ENCODE measurements at places on chromosomes 5 and 9.

DNA sequence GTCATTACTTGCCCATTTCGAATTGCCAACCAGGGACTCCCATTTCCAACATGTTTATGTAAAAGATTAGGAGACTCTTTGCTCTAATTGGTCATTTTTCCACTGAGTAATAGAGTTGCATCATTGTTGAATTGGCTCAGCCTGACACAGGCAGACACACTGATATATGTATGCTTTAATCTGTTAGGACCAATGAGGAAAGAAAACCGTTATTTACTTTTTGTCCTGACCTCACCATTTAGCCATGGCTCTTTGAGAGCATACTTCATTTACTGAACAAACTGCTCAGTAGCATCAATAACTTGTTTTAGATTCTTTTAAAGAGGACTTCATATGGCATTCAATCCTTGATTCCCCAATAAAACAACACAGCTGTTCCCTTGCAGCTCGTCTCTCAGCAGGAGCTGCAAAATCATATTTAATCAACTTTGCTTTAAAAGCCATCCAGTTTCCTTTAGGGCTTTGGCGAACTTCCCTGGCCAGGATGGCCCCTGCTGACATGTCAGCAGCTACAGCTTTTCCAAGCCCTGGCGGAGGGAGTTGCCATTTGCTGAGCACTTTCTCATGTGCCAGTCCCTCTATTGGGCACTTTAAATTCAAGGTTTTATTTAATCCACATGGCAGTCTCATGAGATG is 251.5 kb upstream of the TNC start:
- no peak overlapping the region for H3K27ac ChIP-seq
- no peaks in the 10 kb centered on the region for H3K36me3 ChIP-seq
- peaks cover 9% of the 10 kb centered on the region for H3K4me1 ChIP-seq
- no peak overlapping the region for H3K4me3 ChIP-seq
- H3K27me3 ChIP-seq, result no peaks in the 10 kb centered on the region
- DNase-seq, result no peak

- H3K4me1 ChIP-seq, result no peaks in the 10 kb centered on the region
- no peaks in the 10 kb centered on the region for H3K27me3 ChIP-seq
- no peak for DNase-seq
- no peak overlapping the region for H3K27ac ChIP-seq
- no peak overlapping the region for H3K4me3 ChIP-seq
Measured at GRCh38 chr9:7154003-7154619, 396.3 kb downstream of the KDM4C start.

GRCh38 chr9:125884218-125884595 is 137.0 kb downstream of the PBX3 start:
- no peaks in the 10 kb centered on the region for H3K36me3 ChIP-seq
- no peak overlapping the region for H3K4me3 ChIP-seq
- no peaks in the 10 kb centered on the region for H3K27me3 ChIP-seq
- DNase-seq, result no peak

- H3K4me3 ChIP-seq, result no peak overlapping the region
- no peaks in the 10 kb centered on the region for H3K27me3 ChIP-seq
- H3K4me1 ChIP-seq, result no peaks in the 10 kb centered on the region
- H3K36me3 ChIP-seq, result no peaks in the 10 kb centered on the region
- DNase-seq, result no peak
Measured at GRCh38 chr9:80994892-80995291, 694.5 kb downstream of the TLE1 start.

GRCh38 chr5:127595484-127596368 is 53.2 kb upstream of the CTXN3 start:
- H3K4me3 ChIP-seq, result no peak overlapping the region
- H3K36me3 ChIP-seq, result no peaks in the 10 kb centered on the region
- peaks cover 6% of the 10 kb centered on the region for H3K4me1 ChIP-seq
- no peaks in the 10 kb centered on the region for H3K27me3 ChIP-seq
- peak; percentile 45 for DNase-seq
- no peak overlapping the region for H3K27ac ChIP-seq

- H3K27ac ChIP-seq, result no peak overlapping the region
- peaks cover 4% of the 10 kb centered on the region for H3K36me3 ChIP-seq
- DNase-seq, result no peak
- H3K4me1 ChIP-seq, result no peaks in the 10 kb centered on the region
- H3K27me3 ChIP-seq, result no peaks in the 10 kb centered on the region
Measured at GRCh38 chr5:95759005-95759404, 27.9 kb downstream of the RHOBTB3 start.

GRCh38 chr5:57538341-57538955 is 55.8 kb upstream of the ACTBL2 start:
- no peaks in the 10 kb centered on the region for H3K4me1 ChIP-seq
- no peaks in the 10 kb centered on the region for H3K27me3 ChIP-seq
- no peak for DNase-seq
- H3K4me3 ChIP-seq, result no peak overlapping the region
- H3K27ac ChIP-seq, result no peak overlapping the region

- H3K36me3 ChIP-seq, result peaks cover 3% of the 10 kb centered on the region
- no peak overlapping the region for H3K4me3 ChIP-seq
- H3K27ac ChIP-seq, result no peak overlapping the region
- DNase-seq, result no peak
Measured at GRCh38 chr9:130892477-130893304, 3.9 kb downstream of the QRFP start.

DNA sequence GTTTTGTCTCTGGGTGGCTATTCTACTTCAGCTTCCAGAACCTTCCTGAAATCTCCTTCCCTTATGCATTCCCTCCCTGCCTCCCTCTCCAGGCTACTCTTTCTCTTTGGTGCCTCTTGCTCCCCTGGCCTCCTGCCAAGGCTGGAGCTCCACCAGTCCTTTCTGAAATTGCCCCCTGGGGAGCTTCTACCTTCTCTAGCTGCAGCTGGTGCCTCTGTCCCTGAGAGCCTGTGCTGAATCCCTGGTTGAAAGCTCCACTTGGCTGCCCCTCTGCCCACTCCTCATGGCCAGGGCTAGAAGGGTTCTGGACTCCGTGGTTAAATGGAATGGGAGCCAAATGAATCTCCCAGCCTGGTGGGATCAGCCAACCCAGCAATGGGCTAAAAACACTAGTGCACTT is 80.1 kb downstream of the COL15A1 start:
- no peak overlapping the region for H3K4me3 ChIP-seq
- H3K36me3 ChIP-seq, result no peaks in the 10 kb centered on the region
- no peaks in the 10 kb centered on the region for H3K27me3 ChIP-seq
- no peak for DNase-seq
- no peak overlapping the region for H3K27ac ChIP-seq

DNA sequence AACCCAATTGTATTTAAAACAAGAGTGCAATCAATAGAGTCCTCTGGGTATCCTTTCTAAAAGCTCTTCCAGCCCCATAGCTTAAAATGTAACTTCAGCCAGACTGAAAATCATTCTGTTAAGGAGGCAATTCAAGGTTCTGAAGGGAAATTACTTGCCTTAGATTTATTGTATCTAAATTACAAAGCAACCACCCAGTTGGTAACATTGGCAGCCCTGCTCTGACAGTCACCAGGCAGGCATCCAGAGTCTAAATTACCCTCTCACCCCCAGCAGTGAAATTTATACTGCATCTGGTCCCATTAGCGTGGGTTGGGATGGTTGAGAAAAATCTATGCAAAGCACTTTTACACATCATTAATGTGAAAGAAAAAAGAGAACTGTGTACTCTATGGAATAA is 514.7 kb downstream of the MTRR start:
- H3K36me3 ChIP-seq, result no peaks in the 10 kb centered on the region
- DNase-seq, result no peak
- H3K4me3 ChIP-seq, result no peak overlapping the region
- H3K4me1 ChIP-seq, result no peaks in the 10 kb centered on the region

GRCh38 chr9:6805532-6805931 is 47.8 kb downstream of the KDM4C start:
- no peaks in the 10 kb centered on the region for H3K4me1 ChIP-seq
- H3K36me3 ChIP-seq, result no peaks in the 10 kb centered on the region
- DNase-seq, result no peak
- H3K27ac ChIP-seq, result no peak overlapping the region
- H3K27me3 ChIP-seq, result no peaks in the 10 kb centered on the region

GRCh38 chr5:40787986-40788385 is 10.2 kb downstream of the PRKAA1 start:
- DNase-seq, result no peak
- no peaks in the 10 kb centered on the region for H3K36me3 ChIP-seq
- no peaks in the 10 kb centered on the region for H3K4me1 ChIP-seq
- H3K27me3 ChIP-seq, result no peaks in the 10 kb centered on the region
- no peak overlapping the region for H3K4me3 ChIP-seq

DNA sequence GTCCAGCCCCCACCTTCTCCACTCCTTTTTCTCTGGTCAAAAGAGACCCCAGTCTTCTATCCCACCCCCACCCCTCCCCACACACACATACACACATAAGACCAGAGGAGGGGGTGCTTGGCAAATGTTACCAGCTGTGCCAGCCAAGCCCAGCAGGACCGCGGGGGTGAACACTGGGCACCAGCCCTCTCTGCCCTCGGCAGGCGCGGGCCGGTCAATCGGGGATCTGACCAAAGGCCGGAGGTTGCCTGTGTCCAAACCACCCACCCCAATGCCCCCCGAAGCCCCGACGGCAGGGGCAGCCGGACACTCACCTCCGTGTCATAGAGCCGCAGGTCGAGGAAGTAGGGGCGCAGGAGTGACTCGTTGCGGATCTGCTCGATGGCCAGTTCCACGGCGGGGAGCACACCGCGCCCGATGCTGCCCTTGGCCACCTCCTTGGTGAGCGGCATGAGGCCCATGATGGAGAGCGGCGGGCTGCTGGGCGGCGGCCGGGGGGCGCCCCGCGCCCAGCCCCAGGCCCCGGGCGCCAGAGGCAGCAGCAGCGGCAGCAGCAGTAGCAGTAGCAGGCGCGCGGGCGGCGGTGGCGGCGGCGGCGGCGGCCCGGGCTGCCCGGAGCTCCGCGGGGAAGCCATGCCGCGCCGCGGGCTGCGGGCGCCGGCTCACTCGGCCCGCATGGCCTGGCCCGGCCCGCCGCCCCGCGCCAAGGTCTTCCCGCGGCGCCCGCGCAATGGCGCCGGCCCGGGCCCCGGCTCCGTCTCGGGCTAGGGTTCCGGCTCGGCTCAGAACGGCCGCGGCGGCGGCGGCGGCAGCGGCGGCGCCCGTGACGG is 417 bp downstream of the GABBR2 start:
- no peak overlapping the region for H3K27ac ChIP-seq
- no peaks in the 10 kb centered on the region for H3K36me3 ChIP-seq
- peaks cover 27% of the 10 kb centered on the region for H3K27me3 ChIP-seq
- peak; percentile 10 for DNase-seq
- no peak overlapping the region for H3K4me3 ChIP-seq

DNA sequence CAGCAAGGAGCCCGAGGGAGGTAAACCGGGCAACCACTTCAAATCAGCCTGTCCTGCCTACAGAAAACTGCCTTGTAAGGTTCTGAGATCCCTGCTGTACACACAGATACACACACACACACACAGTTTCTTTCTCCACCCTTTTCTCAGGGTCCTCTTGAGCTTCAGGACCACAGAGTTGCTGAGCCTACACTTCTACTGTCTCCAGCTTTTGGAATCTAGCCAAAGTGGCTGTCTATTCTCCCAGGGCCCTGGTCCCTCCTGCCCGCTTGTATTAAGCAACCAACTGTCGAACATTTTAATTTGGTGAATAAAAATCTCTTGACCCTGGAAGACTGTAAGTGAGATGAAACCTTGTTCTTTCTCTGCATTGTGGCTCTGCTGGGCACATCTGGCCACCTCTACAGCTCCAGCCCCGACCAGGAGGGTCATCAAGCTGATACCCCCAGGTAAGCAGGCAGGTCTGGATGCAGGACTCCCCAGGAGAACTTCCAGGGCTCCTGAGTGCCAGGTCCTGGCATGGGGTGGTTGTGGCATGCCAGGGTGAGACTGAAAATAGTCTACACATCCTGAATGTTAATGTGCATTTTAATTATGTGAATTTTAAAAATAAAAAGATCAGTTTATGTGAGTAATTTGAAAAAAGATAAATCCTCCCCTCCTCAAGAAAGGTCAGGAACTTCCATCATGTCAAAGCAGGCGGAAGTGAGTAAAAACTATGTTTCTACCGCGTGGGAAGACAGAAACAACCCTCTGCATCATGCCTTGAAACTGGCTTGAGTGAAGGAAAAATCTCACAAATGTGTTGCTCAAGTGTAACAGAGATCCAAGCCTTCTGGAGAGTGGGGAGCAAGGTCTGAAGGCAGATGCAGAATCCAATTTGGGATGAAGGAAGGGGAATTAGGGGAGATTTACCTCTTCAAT is 15.0 kb upstream of the S1PR3 start:
- H3K36me3 ChIP-seq, result no peaks in the 10 kb centered on the region
- H3K27ac ChIP-seq, result no peak overlapping the region
- H3K27me3 ChIP-seq, result no peaks in the 10 kb centered on the region
- no peaks in the 10 kb centered on the region for H3K4me1 ChIP-seq

DNA sequence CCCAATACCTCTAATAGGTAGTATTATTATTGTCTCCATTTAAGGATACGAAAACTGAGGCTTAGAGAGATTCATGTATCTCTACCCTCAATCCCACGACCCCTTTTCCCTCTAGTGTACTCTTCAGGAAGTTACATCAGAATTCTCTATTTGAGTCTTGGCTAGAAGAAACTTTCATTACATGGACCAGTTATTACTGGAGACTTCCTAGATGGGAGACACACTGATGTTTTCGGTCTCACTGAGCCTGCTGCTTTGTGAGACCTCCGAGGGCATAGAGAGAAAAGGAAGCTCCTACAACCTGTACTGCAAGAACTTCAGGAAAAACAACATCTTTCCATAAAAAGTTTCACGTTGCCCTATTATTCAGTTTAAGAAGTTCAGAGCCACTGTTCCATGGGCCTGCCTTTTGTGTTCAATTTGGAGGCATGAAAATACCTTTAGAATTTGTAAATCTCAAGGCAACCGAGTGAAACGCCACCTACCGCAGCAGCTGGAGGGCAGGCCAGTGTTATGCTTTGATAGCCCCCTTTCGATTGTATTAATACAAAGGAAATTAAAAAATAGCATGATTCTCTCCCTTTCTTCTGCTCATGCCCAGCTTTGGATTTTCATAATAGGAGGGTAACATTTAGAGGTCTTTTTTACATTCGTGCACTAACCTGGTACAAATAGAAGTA is 223.3 kb downstream of the EBF1 start:
- no peaks in the 10 kb centered on the region for H3K4me1 ChIP-seq
- DNase-seq, result no peak
- H3K27ac ChIP-seq, result no peak overlapping the region
- H3K27me3 ChIP-seq, result no peaks in the 10 kb centered on the region
- no peak overlapping the region for H3K4me3 ChIP-seq

GRCh38 chr9:123359106-123359505 is 3.1 kb downstream of the CRB2 start:
- DNase-seq, result no peak
- no peaks in the 10 kb centered on the region for H3K36me3 ChIP-seq
- no peak overlapping the region for H3K27ac ChIP-seq
- no peaks in the 10 kb centered on the region for H3K27me3 ChIP-seq

Data from mesendoderm (in vitro differentiated cells).